A172 (cell line): ENCODE measurements at places on chromosomes 11 and 22. TPM values are rescaled to one million over a fixed set of nuclear protein-coding genes. Genes with fewer than 3 reads are reported as not detected.

FXYD2 gene
- not detected in 2 replicates for total RNA-seq

NPAS4 gene
- not detected in 2 replicates for total RNA-seq

DNA sequence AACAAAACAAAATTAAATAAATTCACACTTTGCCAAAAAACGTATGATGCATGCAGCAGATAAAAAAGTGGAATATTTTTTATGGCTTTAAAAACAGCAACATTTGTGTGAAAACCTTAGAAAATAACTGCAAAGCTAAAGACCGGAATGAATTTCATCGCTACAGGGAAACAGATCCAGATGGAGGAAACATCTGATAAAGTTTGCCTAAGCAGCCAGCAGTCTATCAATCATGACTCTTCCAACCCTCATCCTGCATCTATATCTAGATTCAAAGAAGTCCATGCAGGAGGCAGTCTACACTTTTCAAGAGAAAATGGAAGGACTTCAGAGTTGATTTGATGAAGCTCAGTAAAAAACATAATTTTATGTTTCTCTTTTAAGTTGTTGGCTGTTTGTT is 126.8 kb downstream of the SWAP70 start:
- no peak for DNase-seq

DNA sequence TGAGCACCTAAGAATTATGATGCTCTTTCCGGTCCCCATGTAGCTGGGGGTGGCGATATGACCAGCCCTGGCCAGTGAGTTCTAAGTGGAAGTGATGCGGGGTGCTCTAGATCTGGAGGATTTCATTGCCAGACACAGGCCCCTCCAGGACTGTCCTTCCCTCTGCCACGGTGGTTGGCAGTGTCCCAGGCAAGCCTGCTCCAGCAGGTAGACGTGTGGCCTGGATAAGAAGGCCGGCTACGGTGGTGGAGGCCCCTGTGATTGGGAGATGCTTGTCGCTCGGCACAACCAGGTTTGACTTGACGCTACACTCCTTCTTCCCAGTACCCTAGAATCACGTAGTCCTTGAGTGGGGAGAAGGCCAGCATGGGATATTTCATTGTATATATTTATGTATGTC is 9.1 kb upstream of the ARHGAP8 start:
- no peak for DNase-seq

GRCh38 chr11:34773826-34774225 is 142.4 kb downstream of the APIP start:
- peak; percentile 27 for DNase-seq

GRCh38 chr11:69394869-69395246 is 86.6 kb upstream of the LINC01488 start:
- no peak for DNase-seq

RASD2 gene
- 0.50 and 0.59 TPM in 2 replicates for total RNA-seq

DNA sequence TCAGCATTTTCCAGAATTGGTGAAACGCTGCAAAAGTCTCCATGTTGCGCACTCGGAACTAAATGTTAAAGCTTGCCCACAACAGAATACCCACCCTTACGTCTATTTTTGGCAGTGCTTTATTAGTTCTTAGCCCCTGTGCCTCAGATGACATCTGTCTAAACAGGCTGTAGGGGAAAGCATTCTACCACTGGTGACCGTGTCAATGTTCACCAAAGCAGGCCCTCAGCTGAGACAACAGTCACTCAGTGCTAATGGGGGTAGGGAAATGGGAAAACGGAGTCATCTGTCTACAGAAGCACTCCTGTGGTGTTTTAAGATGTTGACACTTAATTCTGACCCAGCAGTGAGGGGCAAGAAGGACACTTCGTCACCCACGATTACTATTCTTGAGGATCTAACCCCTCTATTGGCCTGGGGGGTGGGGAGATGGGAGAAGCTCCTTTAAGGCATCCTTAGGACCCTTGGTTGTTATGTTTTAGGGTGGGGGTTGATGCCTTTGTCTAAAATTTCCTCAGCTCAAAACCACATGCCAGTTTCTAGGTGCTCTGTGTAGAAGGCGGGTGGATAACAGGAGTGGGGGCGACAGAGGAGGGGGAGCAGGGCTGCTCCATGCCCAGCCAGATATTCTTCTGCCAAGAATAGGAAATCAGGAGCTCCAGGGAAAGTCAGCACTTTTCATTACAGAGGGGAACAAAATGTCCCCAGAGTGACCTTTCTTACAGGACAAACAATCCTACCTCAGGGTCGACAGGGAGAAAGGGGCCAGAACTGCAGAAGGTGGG is 15.6 kb upstream of the MFRP start:
- no peak for DNase-seq

KCTD17 gene
- total RNA-seq = 20.5 and 21.3 TPM in 2 replicates

VPREB1 gene
- total RNA-seq = not detected in 2 replicates

DNA sequence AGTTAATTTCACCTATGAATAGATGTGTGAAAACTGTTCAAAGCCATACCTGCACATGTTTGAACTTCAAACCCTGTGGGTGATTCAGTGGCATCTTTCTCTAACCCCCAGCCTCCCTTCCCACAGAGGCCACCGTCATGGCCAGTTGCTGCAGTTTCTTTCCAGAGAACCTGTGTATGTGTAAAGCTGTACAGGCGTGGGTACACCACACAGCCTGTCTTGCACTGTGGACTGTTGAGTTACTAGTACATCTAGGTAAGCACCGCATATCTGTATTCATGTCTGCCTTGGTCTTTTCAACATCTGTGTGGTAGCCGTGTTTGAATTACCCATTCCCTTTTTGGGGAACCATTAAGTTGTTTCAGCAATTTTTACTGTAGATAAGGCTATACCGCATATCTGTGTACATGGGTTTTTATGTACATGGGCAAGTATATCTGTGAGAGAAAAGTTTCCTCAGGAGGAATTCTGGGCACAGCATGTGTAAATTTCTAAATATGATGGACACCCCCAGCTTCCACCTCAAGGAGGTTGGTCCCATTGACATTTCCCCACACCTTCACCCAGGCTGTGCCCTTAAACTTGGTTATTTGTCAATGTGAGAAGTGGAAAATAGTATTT is 13.9 kb downstream of the NEAT1 start:
- DNase-seq = peak; percentile 41

GRCh38 chr11:20770414-20770946 is 101.1 kb downstream of the NELL1 start:
- no peak for DNase-seq

GRCh38 chr22:27393371-27393770 is 408.2 kb downstream of the MN1 start:
- peak; percentile 12 for DNase-seq

DNA sequence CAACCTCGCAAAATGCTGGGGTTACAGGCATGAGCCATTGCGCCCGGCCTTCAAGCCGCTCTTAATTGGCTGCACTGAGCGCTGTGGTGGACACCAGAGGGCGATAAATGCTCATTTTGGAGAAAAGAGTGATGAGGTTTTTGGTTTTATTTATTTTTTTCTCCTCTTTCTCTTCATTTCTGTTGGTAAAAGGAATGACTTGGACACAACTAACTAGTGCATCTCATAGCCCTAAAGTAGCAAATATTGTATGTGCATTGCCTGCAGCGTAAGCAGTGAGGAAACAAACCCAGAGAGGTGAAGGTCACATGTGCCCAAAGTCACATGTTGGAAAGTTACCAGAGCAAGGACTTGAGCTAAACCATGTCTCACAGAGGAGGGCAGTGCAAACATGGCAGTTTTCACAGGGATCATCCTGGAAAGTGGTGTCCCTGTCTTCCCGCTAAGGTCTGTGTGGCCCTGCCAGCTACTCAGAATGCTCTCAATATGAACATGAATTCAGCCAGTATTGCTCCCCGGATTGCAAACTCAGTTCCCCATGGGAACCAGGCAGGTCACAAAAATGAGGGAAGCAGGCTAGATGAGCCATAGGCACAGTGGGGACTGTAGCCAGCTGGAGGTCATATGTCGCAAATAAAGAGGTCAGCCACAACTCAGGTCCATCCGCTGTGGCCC is 8.6 kb upstream of the CD82 start:
- peak; percentile 63 for DNase-seq

DNA sequence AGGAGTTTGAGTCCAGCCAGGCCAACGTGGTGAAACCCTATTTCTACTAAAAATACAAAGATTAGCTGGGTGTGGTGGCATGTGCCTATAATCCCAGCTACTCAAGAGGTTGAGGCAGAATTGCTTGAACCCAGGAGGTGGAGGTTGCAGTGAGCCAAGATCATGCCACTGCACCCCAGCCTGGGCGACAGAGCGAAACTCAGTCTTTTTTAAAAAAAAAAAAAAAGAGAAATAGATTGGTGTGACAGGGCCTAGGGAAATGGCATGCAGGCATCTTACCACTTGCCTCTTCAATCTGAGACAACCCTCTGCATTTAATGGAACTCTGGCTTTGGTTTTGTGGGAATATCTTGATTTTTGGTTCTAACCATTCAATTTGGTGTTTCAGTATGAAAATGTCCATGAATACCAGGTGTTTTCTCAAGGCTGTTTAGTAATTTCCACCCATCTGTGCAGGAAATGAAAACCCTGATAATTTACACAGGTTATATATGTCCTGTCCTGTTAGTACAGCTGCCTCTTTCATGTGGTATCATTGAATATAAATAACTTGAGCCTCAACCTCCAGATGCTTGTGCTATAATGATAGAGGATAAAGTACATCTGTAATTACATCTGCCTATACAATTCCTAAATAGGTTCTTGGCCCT is 8.4 kb downstream of the XBP1 start:
- no peak for DNase-seq

- DNase-seq = no peak
Observed at GRCh38 chr11:95586155-95586554, 203.4 kb downstream of the FAM76B start.

- DNase-seq = no peak
Observed at GRCh38 chr22:20089977-20090729, 10.1 kb downstream of the DGCR8 start.

MPPED2 gene
- not detected in 2 replicates for total RNA-seq

- DNase-seq = no peak
Observed at GRCh38 chr22:45195616-45196015, 31.9 kb downstream of the NUP50 start.
